ENCODE measurements at places on chromosomes 11 and 22.

- no peak for DNase-seq
These were observed 23.4 kb upstream of the CELSR1 start for GRCh38 chr22:46560696-46561295.

- no peak for DNase-seq
These were observed 3.9 kb downstream of the GALR3 start for GRCh38 chr22:37827056-37827455.

GRCh38 chr11:103849366-103849765, 187.1 kb upstream of the DDI1 start:
- DNase-seq = no peak

DNA sequence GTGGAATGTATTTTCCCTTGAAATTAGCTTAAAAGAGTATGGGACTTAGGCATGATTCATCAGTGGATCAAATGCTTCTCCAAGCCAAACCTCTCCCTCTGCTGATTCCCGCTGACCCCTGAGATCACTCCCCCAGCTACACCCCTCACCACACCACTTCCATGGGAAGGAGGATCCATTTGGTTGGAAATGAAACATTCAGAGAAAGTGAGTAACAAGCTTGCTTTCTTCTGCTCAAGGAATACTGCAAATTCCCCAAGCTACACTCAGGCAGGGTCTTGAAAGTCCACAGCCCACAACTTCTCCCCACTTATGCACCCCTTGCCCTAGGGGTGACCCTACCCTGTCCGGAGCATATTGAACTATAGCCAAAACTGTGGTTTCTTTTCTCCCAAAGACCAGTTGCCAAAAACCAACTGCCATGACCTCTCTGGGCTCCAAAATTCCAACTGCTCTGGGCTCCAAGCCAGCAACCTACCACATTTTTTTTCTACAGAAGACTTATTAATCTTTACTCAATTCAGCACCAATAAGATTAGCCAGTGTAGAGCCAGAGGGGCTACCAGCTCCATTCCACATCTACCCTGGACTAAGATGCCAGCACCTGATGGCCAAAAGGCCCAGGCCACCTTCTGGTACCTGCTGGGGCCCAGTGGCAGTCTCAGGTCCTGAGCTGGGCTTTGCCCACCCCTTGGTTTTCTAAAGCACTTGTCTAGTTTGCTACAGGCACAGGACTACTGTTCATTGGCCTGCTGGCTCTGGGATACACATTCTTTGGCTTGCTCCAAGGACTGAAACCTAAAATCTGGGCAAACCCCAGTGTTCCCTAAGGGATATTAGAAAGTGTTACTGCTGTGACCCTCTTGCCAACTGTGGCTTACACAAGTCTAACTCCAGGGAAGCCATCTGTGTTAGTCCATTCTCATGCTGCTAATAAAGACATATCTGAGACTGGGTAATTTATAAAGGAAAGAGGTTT, 101.1 kb downstream of the MICAL3 start:
- no peak for DNase-seq

DNA sequence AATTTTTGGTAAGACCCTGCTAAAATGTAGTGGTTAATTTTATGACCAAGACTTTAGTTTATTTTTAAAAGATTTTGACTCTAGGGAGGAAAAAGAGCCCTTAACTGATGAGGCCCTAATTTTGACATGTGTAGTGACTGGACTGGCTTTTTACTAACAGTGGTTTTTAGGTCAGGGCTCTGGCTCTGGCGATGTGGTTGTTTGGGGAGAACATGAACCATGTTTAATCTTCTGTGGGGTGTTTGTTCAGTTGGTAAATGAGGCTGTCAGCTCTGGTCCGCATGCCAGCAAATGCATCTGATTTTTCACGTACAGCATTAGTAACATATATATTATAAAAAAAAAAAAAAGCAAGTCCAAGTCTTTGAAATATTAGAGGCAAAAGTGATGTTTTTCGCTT, 104.3 kb downstream of the EXT2 start:
- no peak for DNase-seq

DNA sequence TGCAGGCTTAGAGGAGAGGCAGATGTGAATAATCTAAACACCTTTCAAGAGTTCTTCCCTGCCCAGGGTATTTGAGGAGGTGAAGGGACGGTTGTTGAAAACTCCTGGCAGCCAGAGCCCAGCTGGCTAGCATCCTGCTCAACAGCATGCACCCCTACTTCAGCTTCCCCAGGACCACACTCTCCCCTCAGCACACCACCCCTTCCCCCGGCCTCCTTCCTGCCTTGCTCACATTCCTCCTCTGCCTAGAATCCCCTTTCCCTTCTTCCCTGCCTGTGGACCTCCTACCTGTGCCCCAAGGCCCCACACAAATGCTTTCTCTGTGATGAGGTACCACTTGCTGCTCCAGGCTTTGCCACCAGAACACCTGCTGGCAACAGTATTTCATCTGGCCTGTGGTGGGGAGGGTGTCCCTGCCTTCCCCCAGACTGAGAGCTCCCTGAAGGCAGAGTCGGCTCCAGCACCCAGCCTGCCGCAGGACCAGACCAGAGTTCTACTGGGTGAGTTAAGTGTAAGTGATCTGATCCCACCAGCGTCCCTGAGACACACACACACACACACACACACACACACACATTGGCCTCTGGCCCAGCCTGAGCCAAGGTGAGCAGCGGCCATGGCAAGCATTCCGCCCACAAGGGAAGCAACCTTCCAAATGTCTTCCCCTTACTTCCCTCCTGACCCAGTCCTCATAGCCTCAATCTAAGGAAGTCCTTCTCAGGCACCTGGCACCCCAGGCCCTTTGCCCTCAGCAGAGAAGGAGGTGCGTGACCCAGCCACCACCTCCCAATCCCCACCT, 79.5 kb downstream of the PDE2A start:
- no peak for DNase-seq

- DNase-seq = peak; percentile 18
These were observed 35.0 kb upstream of the JAM3 start for GRCh38 chr11:134033696-134034491.

GRCh38 chr22:46259374-46259773, 3.8 kb downstream of the PKDREJ start:
- no peak for DNase-seq

GRCh38 chr11:120625565-120625964, 114.0 kb downstream of the GRIK4 start:
- no peak for DNase-seq

GRCh38 chr22:33803371-33804282, 116.6 kb downstream of the LARGE1 start:
- DNase-seq = no peak

GRCh38 chr11:96162816-96163499, 180.0 kb downstream of the MAML2 start:
- no peak for DNase-seq

DNA sequence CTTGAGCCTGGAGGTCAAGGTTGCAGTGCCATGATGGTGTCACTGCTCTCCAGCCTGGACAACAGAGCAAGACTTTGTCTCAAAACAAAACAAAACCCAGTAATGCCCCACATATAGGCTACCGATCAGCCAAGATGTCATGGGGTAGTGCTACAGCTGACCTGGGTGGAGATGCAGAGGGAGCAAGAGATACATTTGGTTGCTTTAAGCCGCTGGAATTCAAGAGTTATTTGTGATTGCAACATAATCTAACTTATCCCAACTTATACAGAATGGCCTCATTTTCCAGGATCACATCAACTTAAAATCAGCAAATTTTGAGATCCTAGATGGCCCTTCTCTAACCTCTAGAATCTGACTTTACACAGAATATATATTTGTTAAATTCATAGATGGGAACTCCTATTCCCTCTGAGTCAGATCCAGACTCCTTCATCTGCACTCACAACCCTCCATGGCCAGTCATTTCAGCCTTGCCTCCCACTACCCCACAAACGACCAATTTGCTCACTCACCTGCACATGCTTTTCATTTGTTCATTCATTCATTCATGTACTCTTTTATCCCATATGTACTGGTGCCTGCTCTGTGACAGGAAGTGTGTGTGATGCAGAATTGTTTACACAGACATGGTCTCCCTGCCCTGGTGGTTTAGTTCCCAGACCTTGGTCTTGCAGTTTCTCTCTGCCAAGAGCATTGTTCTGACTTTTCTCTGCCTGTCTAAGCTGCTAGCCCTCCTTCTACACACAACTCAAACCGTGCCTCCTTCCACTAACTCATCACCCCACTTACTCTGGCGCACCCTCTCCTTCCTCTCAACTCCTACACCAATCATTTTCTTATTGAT, 24.1 kb upstream of the APLNR start:
- no peak for DNase-seq

DNA sequence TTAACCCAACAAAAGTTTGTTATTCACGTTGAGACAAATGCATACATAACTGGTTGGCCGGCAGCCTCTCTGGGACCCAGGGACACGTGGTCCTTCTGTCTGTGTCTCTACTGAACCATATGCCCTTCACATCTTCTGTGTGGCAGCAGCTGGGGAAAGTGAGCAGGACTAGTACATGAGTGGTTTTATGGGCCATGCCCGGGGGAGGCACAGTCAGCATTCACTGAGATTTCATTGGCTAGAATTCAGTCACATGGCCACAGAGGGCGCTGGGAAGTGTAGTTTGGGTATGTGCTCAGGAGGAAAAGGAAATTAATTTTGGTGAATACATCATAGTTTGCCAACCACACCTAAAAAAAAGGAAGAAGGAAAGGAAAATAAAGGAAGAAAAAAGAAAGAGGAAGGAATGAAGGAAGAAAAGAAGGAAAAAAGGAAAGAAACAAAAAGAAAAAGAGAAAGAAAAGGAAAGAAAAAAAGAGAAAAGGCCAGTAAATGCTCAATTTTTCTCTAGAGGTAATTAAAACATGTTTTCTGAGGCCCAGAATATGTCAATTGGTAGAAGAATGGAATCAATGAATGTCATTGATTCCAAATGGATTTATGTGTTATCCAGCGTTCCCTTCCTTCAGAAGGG, 55.9 kb upstream of the KIRREL3 start:
- no peak for DNase-seq

DNA sequence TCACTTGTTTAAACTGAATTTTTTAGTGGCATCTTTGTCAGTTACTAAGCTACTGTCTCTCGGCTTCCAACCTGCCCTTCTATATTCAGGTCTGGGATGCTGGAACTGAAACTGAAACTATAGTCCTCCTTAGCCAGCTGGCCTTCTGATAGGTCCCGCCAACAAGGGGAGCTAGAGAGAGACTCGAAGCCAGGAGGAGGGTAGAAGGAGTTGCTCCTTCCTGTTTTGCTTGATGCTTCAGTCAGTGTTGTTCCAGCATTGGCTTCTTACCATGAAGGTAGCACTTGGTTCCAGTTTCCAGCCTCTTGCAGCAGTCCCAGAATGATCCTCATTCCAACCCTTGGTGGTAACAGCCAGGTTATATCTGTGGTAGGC, 32.9 kb upstream of the HORMAD2 start:
- DNase-seq = no peak

GRCh38 chr11:63883791-63884190, 33.2 kb downstream of the RCOR2 start:
- DNase-seq = no peak

DNA sequence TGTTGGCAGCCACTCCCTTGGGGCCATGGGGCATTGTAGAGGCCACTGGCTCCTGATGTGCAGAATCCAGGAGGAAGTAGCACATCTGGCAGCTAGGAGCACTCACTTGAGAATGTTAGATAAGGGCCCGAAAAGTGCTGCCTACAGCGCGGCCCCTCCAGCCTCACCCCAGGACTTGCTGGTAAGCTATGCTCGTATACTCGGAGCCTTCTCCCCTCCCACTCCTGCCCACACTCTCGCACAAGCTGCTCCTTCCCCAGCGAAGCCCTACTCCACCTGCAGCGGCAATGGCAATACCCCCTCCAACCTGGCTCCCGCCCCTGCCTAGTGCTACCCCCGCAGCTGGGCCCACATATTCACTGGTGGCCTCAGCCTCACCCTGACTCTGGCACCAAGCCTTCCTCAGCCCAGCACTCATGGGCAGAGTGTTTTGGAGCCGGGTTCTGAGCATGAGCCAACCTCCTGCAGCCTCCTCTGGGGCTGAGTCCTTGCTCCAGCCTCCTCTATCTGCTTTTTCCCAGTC, 47.7 kb downstream of the PDE2A start:
- DNase-seq = no peak

DNA sequence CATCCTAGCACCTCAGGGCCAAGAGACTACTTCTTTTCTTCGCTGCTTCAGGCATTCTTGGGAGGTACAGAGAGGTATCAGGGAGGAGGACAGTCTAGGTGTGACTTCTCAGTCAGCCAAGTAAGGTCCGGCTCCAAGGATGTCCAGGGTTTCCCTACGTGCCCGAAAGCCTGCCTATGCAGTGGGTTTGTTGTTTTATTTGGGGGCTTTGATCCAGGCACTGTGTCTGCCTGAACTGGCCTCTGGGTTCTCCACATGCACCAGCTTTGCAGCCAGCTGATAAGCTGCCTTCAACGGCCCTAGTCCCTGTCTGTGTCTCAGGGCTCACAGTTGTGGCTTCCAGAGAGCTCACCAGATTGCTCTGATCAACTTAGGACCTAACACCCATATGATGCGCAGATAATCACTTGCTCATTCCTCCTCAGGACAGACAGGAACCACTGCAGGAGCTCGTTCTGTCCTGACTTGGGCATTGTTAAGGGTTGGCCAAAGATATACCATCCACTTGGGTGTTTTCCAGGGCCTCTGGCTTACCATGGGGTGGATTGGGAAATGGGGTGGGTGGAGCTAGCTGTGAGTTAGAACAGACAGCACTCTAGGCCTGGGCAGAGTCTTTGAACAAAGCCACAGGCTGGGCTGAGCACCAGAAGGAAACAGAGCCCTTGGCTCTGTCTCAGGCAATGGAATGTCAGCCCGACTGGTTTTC, 45.5 kb upstream of the CRYBB3 start:
- DNase-seq = no peak

DNA sequence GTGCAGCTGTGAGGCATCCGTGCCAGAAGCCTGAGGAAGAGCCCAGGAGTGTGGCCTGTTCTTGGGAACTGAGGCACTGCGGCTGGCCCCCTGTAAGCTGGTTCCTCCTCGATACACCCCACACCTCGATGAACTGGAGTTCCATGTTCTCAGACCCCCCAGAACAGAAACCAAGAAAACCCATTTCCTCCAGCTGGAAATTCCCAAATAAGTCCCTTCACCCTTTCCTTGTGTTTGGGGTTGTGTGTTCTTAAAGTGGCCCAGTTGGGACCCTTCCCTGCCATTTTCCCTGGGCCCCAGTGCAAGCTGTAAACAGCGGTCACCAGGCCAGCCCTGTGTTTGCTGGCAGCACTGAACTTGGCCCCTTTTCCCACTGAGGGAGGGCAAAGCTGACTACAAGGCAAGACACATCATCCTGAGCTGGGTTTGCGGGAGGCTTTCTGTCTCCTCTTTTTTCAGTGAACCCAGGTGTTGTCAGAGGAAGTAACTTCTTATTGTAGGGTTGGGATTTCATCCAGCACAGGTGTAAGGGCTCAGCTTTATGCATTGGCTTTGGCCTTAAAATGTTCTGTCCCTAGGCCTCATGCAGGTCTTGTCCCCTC, 60.1 kb upstream of the MPEG1 start:
- no peak for DNase-seq

DNA sequence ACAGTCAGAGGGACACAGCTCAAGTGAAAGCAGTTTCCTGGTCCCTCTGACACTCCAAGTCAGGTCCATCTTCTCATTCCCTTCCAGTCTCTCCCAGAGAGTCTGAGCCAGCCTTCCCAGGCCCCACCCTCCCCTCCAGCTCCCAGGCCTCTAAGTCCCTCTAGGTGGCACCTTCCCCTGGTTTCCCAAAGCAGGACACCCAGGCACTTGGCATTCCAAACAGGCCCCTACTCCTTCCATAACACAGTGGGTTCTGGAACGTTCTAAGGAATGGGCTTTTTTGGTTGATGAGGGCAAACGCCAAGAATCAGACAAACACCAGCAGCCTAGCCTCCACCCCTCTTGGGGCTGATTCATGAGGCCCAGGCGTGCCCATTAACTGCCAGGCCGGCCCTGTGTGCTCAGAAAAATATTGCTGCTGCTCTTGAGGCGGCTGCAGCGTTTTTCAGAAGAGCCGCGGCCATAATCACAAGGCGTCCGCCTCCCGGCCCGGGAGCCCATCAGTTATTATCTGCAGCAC, 418.7 kb downstream of the SOX6 start:
- no peak for DNase-seq
